Activated naive CD4-positive, alpha-beta T cell treated with anti-CD3 and anti-CD28 coated beads, Interleukin-2, amount 10 ng/mL, durations not matched to agents 5 hours and 36 hours (primary cell): ENCODE measurements at places on chromosomes 4 and X. TPM values are rescaled to one million over a fixed set of nuclear protein-coding genes. Genes with fewer than 3 reads are reported as not detected.

Gene CXCL6
- total RNA-seq: not detected

Gene RIBC1
- total RNA-seq: 0.88 TPM

Gene RPL39
- 2,741 TPM for total RNA-seq

Gene MAP7D2
- total RNA-seq: 0.17 TPM

Gene DDIT4L
- 0.20 TPM for total RNA-seq

Gene PNMA6F
- total RNA-seq: not detected

Gene FAM184B
- total RNA-seq: not detected

Gene EPHA5
- not detected for total RNA-seq

Gene SPANXB1
- total RNA-seq: not detected

Gene CCNB3
- total RNA-seq: 0.53 TPM

Gene TCEAL6
- total RNA-seq: not detected
